Activated naive CD8-positive, alpha-beta T cell treated with anti-CD3 and anti-CD28 coated beads for 36 hours (primary cell): ENCODE measurements at places on chromosomes 2 and 18. TPM values are rescaled to one million over a fixed set of nuclear protein-coding genes. Genes with fewer than 3 reads are reported as not detected.

The TMEM247 gene
- not detected for total RNA-seq

The FBXO48 gene
- total RNA-seq = 1.5 TPM

The PAPOLG gene
- total RNA-seq = 12.5 TPM

The XDH gene
- total RNA-seq = not detected

The CREG2 gene
- total RNA-seq = not detected
